AG04450 (cell line): ENCODE measurements at places on chromosomes 2 and 18. TPM values are rescaled to one million over a fixed set of nuclear protein-coding genes. Genes with fewer than 3 reads are reported as not detected.

Gene CAPN10
- 5.6 and 7.5 TPM in 2 replicates for polyA plus RNA-seq

Gene DNAJB2
- 40.6 and 41.1 TPM in 2 replicates for polyA plus RNA-seq

GRCh38 chr2:69437751-69438154 is 518 bp upstream of the NFU1 start:
- no peak for DNase-seq

GRCh38 chr2:68832233-68832869 is 38.8 kb downstream of the BMP10 start:
- DNase-seq: no peak

GRCh38 chr2:168986398-168986943 is 44.7 kb downstream of the ABCB11 start:
- DNase-seq: no peak

DNA sequence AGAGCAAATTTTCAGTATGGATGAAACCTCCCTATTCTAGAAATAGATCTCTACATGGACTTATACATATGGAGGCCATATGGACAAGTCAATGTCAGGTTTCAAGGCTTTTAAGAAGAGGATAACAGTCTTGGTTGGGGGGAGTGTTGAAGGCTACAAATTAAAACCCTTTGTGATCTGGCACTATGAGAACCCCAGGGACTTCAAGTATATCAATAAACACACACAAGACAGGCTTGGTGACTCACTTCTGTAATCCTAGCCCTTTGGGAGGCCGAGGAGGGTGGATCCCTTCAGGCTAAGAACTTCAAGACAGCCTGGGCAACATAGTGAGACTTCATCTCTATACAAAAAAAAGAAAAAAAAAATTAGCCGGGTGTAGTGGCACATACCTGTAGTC is 127.2 kb upstream of the SP5 start:
- DNase-seq: no peak

- no peak for DNase-seq
These were observed 289.7 kb upstream of the KCNJ3 start for GRCh38 chr2:154408786-154409185.

- no peak for DNase-seq
These were observed 498.6 kb upstream of the ZEB2 start for GRCh38 chr2:145018502-145018901.

DNA sequence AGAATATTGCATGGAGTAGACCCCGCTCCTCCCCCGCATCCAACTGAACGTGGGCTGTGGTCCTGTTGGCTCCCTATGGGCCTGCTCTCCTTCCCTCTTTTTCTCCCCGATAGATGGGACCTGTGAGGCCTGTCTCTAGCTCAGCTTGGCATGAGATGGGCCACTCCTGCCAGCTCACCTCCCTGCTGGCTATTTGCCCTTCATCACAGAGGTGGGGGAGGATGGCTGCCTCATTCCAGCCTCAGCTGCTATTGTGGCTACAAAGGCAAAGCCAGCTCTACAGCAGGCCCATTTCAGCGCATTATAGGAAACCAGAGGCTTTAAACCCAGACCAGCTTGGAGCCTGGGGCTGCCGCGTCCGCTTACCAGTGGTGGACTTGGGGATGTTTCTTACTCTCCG is 313.9 kb downstream of the GBX2 start:
- DNase-seq: no peak

DNA sequence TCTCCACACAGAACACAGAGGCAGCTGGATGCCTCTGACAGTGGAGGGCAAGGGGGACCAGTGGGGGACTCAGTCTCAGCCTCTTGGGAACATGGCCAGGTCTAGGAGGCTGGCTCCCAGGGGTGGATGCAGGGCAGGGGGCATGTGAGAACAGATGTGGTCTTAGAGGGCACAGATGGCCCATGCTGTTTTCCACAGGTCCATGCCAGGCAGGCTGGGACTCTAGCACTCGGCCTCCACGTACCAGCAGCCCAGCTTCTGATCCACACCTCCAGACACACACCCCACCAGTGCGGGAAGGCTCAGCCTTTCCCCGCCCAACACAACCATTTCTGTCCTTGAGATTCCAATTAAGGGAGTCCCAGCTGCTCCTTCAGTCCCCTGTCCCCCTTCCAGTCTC is 42.4 kb downstream of the TNS1 start:
- no peak for DNase-seq

DNA sequence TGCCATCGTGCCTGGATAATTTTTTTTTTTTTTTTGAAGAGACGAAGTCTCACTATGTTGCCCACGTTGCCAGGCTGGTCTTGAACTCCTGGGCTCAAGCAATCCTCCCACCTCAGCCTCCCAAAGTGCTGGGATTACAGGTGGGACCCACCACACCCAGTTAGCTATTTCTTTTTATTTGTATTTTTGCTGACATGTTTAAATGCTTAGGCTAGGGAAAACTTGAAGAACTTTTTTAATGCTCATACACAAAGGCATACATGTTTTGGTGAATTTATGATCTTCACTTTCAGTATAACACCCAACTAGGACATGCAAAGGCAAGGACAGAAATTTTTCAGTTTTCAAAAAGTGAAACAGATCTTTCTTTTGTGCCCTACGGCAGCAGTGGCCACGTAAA is 9.9 kb downstream of the L3MBTL4 start:
- no peak for DNase-seq

DNA sequence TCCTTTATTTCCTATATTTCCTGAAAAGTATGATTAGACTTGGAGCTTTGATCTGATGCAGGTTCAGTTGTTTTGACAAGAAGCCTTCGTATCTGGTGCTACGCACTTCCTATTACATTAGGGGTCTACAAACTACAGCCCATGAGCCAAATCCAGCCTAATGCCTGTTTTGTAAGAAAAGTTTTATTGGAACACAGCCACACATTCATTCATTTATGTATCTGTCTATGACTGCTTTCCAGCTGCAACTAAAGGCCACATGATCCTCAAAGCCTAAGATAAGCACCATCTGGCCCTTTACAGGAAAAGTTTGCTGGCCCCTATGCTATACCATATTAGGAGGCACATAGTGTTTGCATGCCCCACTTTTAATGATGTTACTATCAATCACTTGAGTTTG is 26.0 kb downstream of the EIF2AK3 start:
- no peak for DNase-seq

GRCh38 chr2:219404954-219405353 is 13.2 kb upstream of the DES start:
- DNase-seq: no peak

GRCh38 chr2:218876562-218877219 is 4.0 kb upstream of the WNT10A start:
- DNase-seq: no peak

- no peak for DNase-seq
These were observed 17.1 kb downstream of the ATOH8 start for GRCh38 chr2:85770786-85771409.

DNA sequence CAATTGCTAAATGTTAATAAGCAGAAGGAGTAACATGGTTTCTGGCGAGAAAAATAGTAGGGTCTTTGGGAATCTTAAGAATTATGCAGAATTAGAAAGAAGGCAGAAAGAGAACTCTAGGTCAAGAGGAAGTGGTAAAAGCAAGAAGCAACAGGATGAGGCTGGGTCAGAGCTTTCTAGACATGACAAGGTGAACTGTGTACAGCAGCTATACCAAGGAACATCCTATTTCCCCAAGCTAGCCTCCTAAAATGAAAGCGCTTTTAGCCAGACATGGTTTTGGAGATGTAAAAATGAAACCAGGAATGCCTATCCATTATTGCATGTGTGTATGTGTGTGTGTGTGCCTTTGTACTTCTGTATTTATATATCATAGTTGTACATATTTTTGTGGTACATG is 42.3 kb upstream of the STAT1 start:
- no peak for DNase-seq
